ENCODE measurements at places on chromosomes 12 and 14.

- no peak for DNase-seq
Observed at GRCh38 chr12:121568518-121568917, 12.3 kb downstream of the KDM2B start.

GRCh38 chr14:69819607-69820006 is 22.6 kb upstream of the SLC10A1 start:
- DNase-seq = no peak

- DNase-seq = no peak
Observed at GRCh38 chr14:85764822-85765221, 234.9 kb downstream of the FLRT2 start.

- peak; percentile 10 for DNase-seq
Observed at GRCh38 chr14:23121361-23121771, 2.3 kb upstream of the CEBPE start.

DNA sequence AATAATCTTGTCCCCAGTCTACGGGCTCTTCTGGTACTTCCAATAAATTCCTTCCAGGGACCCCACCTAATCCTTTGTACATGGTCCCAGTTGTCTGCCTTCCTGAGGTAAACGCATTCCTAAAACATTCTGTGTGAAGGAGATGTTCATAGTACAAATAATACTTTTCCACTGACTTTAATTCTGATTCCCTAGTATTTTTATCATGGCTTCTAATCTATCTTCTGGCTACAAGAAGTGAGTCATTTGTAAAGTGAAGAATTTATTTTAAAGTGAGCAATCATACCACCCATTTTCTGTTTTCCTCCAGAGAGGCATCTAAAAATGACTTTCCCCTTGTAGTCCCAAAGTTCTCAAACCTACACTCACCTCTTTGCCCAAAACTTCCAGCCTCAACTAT is 65.9 kb upstream of the NUDT4 start:
- no peak for DNase-seq

GRCh38 chr12:85523197-85523596 is 243.2 kb downstream of the ALX1 start:
- no peak for DNase-seq

- no peak for DNase-seq
Observed at GRCh38 chr14:24196071-24197055, 1.1 kb upstream of the TM9SF1 start.

DNA sequence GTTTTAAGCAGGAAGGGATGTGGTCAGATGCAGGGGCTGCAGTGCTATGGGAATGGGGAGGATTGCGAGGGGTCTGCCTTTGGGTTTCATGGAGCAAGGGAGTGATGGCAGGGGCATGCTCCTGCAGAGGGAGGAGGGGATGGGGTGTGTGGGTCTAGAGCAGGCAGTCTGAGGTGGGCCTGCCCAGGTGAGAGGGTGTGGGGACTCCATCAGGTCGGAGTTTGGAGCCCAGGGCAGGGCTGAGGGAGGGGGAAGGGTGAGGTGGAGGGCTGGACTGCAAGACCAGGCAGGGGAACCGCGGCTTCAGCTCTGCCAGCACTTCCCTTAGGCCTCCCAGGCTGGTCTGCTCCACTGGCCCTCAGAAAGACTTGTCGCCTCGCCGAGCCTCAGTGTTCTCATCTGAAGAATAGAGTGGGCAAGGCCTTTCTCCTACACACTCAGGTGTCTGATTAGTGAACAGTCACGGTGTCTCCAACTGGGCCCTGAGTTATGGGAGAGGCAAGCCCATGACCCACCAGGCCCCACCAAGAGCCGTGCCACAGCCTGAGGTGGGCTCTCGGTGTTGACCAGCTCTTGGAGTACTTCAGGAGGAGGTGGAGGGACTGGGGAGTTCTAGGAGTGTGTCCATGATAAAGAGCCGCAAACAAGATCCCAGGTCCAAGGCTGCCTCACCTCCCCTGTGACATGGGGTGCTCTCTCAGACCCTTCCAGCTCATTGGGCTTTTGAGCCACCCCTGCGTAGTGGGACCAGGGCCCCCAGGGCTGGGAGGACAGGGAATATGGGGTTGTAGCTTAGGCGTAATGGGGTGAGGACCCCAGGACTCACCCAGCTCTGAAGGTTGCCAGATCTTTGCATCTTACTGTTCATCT is 20.1 kb upstream of the KRT80 start:
- no peak for DNase-seq

DNA sequence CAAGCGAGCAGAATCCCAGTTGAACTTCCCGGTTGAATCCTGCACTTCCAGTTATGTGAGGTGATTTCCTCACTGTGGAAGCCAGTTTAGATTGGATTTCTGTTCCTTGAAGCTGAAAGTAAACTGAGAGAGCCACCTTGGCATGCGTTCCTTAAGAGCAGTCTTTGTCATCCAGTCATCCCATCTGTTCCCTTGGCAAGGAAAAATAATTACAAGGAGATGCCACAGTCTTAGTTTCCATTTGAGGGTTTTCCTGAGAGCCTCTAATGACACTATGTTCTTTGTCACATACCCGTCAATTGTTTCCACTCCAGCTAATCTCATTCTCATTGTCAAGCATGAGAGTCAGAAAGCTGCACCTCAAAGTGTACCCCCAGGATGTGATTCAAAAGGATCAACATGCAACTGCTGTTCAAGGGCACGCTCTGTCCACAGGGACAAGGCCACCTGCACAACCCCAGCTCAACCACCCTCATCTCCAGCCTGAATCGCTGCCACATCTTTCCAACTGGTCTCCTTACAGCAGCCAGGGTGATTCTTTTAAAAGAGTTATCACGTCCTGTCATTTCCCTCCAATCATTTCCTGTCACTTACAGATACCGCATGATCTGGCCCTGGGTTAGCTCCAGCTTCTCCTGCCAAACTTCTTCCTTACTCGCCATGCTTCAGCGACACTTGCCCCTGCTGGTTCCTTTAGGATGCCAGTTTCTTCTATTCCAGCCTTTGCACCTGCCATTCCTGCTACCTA is 18.0 kb upstream of the TCP11L2 start:
- DNase-seq = no peak

DNA sequence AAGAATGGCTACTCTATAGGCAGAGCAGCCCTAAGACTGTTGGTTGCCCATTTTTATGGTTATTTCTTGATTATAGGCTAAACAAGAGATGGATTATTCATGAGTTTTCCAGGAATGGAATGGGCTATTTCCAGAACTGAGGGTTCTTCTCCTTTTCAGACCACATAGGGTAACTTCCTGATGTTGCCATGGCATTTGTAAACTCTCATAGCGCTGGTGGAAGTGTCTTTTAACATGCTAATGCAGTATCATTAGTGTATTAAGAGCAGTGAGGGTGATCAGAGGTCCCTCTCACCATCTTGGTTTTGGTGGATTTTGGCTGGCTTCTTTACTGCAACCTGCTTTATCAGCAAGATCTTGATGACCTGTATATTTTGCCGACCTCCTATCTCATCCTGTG is 904.6 kb upstream of the FBXO33 start:
- DNase-seq = no peak

DNA sequence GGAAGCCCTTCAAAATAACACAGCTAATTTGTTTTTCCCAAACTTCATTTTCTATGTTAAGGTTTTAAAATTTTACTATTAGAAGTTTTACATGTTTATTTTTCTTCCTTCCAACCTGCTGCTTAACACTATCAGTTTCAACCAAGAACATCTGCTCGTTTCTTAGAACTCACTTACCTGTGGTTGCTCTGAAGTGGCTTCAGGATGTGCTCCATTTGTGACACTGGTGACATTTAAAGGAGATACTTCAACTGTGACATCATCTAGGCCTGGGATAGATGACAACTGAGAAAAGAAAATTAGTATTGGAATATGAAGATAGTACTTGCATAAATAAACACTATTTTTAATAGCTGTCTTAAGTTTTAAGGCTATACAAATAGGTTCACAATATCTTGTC is 17.9 kb downstream of the WASHC3 start:
- no peak for DNase-seq

DNA sequence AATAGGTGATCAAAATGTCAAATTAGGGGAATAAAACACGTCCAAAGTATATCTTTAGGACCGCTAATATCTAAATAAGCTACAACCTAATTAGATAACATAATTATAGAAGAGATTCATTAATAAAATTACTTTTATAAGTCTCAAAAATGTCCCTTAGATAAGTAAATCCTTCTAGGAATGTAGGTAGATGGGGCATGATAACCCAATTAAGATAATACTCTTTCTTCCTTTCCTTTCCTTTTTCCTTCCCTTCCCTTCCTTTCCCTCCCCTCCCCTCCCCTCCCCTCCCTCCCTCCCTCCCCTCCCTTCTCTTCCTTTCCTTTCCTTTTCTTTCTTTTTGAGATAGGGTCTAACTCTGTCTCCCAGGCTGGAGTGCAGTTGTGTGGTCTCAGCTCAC is 11.0 kb upstream of the SLC2A3 start:
- DNase-seq = no peak

DNA sequence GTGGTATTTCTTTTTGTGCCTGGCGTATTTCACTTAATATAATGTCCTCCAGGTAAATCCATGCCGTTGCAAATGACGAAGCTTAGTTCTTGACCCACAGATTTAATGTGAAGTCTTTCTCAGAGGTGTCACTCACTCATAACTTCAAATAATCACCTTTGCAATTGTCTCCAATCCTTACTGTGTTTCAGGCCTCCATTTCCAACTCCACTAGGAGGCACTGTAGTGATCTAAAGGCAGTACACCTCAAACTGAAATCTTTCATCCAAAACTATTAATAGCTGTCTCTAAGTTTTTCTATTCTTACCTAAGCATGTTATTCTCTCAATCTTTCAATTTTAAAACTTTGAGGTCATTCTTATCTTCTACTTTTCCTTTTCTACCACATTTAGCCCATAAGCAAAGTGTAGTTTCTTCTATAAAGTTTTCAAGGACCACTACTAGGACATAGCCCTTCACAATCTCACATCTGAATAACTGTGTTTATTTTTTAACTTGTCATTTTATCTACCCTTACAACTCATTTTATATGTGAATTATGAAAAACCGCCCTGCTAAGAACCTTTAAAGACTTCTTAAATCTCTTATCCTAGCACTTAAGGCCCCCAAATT is 25.5 kb upstream of the FBXO34 start:
- peak; percentile 14 for DNase-seq

- DNase-seq = peak; percentile 46
Observed at GRCh38 chr12:57215668-57216013, 953 bp upstream of the NXPH4 start.
